ENCODE measurements at places on chromosomes 5 and 9.

GRCh38 chr9:265209-265870 is 50.7 kb downstream of the DOCK8 start:
- no peak for DNase-seq

- no peak for DNase-seq
These were observed 12.8 kb downstream of the FER start for GRCh38 chr5:108760512-108760911.

DNA sequence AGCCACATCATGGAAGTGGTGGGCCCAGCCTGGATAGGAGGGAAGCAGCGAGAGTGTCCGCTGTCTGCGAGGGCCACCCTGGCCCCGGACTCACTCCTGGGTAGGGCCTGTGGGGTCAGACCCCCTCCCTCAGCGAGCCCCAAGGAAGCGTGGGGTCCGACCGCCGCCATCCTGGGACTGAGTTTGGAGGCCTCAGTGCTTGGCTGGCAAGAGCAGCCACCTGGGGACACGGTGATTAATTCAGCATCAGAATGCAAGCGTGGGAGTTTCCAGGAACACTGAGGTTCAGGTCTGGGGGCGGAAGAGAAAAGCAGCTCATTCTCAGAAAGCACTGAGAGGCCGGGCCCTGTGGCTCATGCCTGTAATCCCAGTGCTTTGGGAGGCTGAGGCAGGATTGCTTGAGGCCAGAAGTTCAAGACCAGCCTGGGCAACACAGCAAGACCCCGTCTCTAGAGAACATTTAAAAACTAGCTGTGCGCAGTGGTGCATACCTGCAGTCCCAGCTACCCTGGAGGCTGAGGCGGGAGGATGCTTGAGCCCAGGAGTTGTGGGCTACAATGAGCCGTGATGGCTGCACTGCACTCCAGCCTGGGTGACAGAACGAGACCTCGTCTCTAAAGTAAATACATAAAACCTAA is 18.3 kb upstream of the CAMSAP1 start:
- peak; percentile 59 for DNase-seq

- DNase-seq = no peak
These were observed 1556.7 kb downstream of the FOXD4L5 start for GRCh38 chr9:63728287-63728686.

- DNase-seq = no peak
These were observed 574.7 kb downstream of the TLE4 start for GRCh38 chr9:80146466-80146865.

GRCh38 chr5:176861276-176861675 is 37.9 kb downstream of the HK3 start:
- no peak for DNase-seq

DNA sequence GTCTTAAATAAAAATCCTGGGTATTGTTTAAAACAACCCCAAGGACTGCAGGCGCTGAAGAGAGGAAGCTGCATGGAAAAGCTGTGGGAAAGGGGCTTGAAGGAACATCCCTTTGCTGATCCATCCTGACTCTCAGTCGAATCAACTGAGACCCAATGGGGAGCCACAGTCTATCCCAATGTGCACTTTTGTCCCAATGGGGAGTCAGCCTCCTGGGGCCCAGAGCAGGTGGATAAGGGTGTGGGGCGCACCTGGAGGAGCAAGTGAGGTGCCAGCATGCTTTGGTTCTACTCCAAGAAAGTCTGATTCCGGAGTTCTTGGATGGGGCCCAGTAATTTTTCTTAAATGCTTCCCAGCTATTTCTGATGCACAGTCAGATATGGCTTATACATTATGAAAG is 118.1 kb downstream of the COL23A1 start:
- no peak for DNase-seq

GRCh38 chr5:123209502-123210027 is 120.5 kb downstream of the PRDM6 start:
- DNase-seq = no peak

DNA sequence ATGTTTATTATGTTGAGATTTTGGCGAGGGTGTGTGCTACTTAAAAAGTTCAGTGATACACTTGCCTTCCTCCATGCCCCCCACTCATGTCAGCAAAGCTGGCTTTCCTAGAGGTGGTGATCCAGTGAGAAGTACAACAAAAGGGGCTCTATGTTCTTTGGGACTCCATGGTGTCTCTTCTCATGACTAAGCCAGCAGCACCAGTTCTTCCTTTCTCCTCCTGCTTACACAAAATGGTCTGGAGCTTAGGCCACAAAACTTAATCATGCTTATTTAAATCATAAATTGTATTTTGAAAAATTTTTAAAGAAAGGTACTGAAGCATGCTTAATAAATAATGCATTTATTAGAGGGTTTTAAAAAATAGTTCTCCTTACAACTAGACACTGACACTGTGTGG is 22.4 kb downstream of the MOCS2 start:
- DNase-seq = no peak

GRCh38 chr9:91986248-91986647 is 36.2 kb upstream of the ROR2 start:
- DNase-seq = no peak

GRCh38 chr9:84652496-84653120 is 16.9 kb upstream of the NTRK2 start:
- DNase-seq = no peak

GRCh38 chr9:131698618-131698985 is 41.3 kb downstream of the RAPGEF1 start:
- DNase-seq = no peak

DNA sequence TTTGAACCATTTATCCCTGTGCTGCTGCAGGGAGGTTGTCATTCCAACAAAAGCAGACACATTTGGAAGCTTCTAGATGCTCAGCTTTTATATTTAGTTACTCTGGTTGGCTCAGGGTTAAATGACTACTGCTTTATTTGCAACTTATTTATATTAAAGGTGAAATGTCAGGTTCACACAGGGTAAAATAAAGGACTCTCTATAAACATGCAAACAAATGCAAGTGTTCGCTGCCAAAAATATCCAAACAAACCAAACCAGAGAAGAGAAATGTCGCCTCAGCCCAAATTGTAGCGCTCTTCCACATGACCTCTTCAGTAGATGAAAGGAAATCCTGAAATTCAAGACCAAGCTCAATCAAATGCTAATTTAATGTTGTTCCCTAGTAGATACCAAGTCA is 57.0 kb upstream of the LIFR start:
- no peak for DNase-seq

DNA sequence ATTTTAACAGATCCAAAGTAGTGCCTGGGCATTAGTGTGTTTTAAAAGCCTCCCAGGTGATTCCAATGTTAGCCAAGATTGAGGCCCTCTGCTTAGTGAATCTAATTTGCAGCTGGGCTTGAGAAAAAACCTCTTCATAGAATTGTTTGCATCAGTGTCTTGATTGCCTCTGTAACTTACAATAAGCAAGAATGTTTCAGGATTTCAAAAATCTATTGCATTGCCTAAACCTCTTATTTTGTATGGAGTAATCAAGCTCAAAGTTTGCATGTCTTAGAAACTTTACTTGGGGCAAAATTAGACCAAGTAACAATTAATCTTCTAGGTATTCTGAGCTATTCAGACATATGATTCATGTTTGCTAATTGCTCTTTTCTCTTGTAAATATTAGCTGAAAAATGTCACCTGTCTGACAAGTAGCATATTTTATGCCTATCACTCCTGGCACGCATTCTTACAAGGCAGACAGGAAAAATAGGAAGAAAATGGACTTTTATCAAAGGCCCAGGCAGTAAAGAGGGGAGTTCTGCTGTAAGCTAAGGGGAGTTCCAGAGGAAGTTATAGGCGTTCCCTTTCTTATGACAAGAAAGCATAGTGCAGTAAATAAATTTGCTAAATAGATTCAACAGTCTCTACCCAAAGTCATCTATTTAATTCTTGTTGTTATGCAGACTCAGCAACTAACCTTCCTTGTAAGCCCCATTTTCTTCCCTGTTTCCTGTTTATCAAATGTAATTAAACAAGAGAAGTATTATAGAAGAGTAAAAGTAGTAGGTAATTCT is 21.0 kb downstream of the PDCD1LG2 start:
- no peak for DNase-seq

DNA sequence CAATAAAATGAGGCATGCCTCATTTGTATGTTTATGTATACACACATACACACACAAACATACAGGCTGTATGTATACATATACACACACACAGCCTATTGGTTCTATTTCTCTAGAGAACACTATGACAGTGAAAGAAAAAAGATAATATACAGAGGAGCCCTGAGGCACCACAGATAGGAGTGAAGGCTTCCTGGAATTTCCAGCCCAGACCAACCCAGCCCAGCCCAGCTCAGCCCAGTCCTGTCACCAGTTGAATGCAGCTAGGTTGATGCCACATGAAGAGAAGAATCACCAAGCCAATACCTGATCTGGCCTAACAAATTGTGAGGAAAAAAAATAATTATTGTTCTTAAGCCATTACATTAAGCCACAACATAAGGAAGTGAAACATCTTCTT is 126.9 kb upstream of the PDE4D start:
- no peak for DNase-seq

DNA sequence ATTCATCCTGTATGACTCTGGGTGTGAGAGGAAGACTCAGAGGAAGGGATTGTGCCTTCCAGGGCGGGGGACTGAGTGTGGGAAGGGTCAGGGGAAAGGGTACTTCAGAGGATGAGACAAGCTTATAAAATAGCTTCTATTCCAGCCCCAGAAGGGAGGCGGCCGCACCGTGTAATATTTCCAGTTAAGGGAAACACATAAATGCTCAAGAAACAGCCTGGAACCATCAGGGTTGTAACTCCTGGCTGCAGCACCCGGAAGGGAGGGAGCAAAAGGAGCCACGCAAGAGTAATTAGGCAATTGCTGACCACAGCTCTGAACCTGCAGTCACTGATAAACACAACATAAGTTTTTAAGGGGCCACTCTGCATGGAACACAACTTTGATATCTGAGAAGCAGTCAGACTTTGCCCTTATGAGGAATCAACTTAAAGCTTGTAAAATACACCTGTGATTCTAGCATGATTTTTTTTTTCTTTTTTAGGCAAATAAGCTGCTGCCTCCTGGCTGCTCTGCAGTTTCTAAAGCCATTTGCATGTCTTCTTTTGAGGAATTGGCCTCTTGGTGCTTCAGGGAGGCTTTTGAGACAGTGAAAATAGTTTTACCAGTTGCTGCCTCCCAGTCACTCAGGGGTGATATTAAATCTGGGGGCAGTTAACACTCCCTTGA is 382.7 kb downstream of the ENC1 start:
- DNase-seq = no peak

DNA sequence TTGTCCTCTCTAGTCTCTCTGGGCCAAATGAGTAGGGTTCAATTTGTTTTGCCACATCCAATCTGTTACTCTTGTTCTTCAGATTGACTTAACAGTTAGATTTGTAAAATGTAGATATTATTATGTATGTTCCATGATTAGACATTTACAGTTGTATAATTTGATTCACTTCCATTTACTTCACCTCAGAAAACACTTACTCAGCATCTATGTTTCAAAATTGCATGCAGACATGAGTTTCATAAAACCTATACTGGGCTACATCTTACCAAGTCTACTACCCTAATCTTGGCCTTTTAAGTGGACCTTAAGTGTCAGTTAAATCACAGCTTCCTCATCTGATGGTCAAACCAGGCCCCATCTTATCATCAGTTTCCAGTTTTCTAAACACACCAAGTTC is 1181.2 kb upstream of the CDH9 start:
- no peak for DNase-seq
